Fibroblast of villous mesenchyme (primary cell): ENCODE measurements at places on chromosomes 6 and 20. TPM values are rescaled to one million over a fixed set of nuclear protein-coding genes. Genes with fewer than 3 reads are reported as not detected.

DNA sequence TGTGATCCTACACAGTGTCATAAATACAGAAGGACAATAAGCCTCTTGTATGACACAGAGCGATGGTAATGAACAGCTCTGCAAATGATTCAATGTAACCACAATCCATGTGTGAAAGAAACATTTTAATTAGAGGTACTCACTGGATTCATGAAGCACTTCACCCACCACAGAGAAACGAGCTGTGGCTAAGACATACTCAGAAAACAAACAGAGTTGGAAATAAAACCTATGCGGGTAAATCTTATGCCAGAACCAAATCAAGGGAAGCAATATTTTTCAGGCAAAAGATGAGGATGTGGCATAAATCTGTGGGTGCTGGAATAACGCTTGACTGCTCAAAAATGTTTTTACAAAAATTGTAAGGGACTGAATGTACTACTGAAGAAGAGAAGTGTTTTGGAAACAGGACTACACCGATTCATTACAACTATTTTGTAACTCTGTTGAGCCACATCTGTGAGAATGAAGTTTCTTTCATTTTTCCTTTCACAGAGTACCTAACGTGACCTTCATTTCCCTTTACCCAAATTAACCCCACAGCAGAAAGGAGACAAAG lies 112.1 kb downstream of the WDR27 start:
- peak; percentile 52 for DNase-seq

- no peak for DNase-seq
These were observed 28.7 kb downstream of the RALGAPA2 start for GRCh38 chr20:20683481-20684321.

DNA sequence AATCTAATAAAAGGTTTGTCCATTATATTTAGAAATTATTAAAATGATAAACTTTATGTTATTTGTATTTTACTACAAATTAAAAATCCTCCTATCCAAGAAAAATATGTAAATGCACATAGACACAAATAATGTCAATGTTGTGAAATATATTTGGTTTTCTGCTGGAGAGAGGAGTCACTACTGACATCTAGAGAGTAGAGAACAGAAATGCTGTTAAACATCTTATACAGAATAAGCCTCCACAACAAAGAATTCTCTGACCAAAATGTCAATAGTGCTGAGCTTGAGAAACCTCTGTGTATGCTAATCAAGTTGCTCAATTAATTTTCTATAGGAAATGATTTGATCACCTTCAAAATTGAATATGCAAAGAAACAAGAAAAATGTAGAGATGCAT lies 12.4 kb downstream of the HTR1B start:
- peak; percentile 45 for DNase-seq

DNA sequence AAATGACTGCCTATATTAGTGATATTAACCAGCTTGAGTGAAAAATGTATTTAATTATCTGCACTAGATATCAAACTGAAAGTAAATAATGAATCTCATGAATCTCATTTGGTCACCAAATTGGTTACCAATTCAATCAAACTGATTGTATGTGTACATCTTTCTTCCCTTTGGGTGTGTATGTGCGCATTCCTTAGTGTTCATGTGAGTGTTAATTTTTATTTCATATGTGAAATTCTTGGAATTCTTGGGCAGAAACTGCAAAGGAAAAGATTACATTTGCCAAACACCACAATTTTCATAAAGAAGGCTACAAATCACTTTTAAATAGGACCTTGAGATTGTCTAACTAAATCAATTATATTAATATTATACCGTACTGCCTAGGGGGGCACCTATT lies 648.4 kb upstream of the MARCKS start:
- no peak for DNase-seq

DNA sequence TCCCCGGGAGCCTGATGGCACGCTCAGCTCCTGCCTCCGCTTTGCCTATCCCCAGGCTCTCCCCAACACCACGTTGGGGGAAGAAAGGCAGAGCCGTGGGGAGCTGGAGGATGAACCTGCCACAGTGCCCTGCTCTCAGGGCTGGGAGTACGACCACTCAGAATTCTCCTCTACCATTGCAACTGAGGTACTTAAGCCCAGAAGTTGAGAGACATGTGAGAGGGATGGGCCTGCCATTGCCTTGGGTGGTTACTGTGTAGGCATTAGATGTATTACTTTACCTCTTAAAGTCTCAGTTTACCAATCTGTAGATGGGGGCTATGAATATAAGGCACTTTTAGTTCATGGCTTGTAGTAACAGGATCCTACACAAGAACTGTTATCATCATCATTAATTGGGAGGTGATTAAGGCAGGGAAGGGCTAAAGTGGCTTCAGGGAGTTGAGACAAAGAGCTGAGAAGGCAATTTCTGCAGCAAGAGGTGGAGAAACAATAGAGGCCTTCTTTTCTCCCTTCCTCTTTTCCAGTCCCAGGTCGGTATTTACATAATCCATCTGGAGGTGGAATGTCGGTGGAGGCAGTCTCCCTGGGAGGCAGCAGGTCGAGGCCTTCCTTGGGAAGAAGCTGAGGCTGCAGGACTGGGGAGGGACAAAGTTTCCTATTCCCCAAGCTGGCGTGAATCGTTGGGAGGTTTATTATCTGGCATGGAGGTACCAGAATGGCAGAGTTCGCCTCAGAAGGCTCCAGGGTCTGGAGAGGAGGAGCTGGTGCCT lies 691 bp downstream of the SLC22A7 start:
- no peak for DNase-seq

DNA sequence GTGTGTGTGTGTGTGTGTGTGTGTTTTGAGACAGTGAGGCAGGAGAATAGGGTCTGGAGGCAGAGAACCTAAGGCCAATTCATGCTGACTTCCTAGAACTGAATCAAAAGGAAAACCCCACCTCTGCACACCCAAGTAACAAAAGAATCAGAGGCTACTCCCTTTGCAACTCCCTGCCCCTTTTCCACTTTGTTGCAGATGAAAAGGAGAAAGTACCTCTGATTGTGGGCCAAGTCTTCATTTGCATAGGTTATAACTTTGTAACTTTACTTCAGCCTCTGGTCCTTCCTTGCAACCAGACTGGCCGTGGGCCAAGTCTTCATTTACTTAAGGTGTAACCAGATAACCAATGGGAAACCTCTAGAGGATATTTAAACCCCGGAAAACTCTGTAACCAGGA lies 168.8 kb downstream of the EYA2 start:
- DNase-seq, result no peak

GRCh38 chr6:43780941-43781928 lies 11.2 kb downstream of the VEGFA start:
- no peak for DNase-seq

DNA sequence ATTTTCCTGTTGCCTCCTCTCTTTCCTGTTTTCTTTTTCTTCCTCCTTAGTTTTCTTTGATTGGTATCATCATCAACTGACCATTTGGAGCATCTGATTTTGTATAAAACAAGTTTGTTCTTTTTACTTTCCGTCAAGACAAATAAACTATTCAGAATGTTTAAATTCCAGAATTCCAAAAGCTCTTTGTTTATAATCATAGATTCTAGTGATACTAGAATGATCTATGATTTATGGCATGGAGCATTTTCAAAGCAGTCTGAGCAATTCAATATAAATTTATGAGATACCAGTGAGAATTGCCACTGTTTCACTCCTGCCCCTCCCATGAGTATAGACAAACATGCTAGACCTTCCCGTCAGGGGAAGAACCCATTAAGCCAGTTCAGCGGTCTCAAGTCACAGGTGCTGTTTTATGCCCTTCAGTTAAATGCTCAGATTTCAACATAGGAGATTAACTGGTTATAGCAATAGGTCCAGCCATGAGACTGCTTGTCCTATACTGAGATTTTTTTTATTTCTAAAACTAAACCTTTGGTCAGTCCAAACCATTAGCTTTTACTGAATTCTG lies 60.7 kb downstream of the GRIK2 start:
- DNase-seq, result peak; percentile 52

DNA sequence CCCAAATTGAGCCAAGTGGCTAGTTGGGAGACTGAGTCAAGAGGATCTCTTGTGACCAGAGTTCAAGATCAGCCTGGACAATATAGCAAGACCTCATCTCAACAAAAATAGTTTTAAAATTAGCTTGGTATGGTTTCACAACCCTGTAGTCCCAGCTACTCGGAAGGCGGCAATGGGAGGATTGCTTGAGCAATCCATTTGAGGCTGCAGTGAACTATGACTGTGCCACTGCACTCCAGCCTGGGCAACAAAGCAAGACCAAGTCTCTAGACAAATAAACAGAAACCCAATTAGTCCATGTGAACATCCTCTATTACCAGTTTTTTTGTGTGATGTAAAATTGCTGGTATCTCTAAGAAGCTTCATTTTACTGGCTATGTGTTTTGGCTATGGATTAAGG lies 106.2 kb downstream of the TULP4 start:
- DNase-seq, result peak; percentile 48

The GJA10 gene
- not detected in 2 replicates for total RNA-seq

The C6orf132 gene
- 2.6 and 4.3 TPM in 2 replicates for total RNA-seq

The NEURL2 gene
- total RNA-seq, result 3.9 and 5.2 TPM in 2 replicates

The RSPH9 gene
- total RNA-seq, result 0.86 and 0.97 TPM in 2 replicates

The FAM83C gene
- not detected in 2 replicates for total RNA-seq

The MATN4 gene
- total RNA-seq, result not detected in 2 replicates

The MEI4 gene
- total RNA-seq, result under 0.01 TPM in 1 of 2 replicates, not detected in the other

The UNC5CL gene
- total RNA-seq, result under 0.01 TPM in 2 replicates
